ENCODE measurements at places on chromosomes 5 and 9.

- no peak for DNase-seq
Measured at GRCh38 chr5:10562201-10563109, 1.4 kb upstream of the ANKRD33B start.

GRCh38 chr5:55538661-55539060 is 3.9 kb upstream of the PLPP1 start:
- no peak for DNase-seq

DNA sequence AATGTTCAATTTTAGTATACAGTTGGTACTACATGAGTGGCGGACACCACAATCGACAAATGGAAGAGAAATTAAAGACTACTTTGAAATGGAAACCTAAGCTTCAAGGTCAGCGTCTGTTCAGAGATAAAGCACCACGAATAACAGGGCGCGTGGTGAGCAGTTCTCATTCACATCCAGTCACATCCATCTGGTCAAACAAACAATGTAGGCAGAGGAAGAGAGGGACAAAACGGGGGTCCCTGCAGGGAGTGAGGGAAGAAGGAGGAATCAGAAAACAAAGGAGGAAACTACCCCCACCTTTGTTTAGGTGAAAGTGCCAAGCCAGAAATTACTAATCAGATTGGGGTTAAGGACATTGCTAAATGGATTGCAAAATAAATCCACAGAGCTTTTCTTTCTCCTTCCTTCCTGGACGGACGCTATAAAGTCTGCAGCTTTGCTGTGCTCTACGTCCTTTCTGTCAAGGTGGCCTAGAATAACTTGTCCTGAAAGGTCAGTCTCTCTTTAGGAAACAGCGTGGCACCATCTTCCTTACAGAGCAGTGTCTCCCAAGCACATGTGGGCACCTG is 138.6 kb downstream of the ENTREP1 start:
- no peak for DNase-seq

DNA sequence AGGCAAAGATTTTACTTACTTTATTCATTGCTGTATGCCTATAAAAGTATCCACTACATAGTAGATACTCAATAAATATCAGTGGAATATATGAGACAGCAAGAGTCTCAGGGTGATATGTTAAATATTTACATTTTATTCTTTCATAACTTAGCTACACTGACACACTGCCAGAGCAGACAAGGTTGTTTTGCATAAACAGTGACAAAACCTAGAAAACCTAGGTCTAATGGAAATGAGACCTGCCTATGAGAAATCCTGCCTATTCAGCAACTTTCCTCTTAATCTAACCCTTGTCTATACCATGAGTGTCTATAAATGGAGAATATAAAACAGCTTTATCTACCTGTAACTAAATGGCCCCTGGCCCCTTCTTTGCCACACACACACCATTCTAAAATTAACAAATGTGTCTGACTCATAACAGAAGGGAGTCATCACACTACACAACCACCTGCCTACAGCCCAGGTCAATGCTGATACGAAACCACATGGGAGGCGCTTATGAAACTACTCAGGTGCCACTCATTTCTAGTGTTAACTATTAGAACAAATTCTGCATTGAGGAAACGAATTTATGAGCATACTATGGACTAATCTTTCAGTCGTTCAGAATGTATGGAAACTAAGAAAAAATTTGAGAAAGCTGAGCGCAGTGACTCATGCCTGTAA is 60.3 kb downstream of the UBAP2 start:
- DNase-seq = no peak

DNA sequence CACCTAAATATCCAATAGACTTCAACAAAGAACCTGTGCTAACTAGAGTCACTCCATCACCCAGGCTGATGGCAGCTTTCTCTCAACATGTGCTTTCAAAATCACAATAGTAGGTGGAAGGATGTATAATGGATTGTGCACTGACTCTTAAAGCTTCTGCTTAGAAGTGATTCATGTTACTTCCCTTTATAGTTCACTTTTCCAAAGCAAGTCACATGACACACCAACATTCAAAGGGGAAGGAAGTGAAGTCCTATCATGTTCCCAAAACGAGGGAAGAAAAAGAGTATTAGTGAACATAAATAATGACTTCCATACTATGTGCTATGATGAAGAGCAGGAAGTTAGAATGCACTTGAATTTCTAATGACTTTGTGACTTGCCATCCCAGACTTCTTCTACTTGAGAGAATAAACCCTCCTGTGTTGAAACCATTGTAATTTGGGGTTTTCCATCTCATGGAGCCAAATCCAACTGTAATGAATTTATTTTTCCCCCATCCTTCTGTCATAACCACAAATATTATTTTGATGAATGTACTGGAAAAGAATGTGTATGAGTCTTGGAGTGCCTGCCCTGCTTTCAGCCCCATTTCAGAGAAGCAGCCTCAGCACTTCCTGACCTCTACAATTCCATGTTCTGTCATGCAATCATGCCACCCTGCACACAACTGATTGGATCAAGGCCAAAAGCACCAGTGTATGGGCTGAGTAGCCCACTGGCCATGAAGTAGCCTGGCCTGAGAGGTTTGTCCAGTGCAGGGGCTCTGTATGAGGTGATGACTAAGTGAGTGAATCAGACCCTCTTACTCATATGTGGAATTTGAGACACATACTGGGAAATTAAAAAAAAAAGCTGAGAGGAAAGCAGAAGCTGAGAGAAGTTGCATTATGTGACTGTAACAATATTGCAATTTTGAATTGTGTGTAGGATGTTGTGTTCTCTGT is 525.9 kb upstream of the CLINT1 start:
- DNase-seq = no peak

- DNase-seq = no peak
Measured at GRCh38 chr5:174614500-174615135, 109.8 kb upstream of the MSX2 start.

- no peak for DNase-seq
Measured at GRCh38 chr9:4017749-4018491, 281.9 kb downstream of the GLIS3 start.

GRCh38 chr5:149745-150485 is 41.4 kb upstream of the LRRC14B start:
- DNase-seq = no peak

GRCh38 chr9:78860801-78861475 is 564.0 kb downstream of the PSAT1 start:
- no peak for DNase-seq

DNA sequence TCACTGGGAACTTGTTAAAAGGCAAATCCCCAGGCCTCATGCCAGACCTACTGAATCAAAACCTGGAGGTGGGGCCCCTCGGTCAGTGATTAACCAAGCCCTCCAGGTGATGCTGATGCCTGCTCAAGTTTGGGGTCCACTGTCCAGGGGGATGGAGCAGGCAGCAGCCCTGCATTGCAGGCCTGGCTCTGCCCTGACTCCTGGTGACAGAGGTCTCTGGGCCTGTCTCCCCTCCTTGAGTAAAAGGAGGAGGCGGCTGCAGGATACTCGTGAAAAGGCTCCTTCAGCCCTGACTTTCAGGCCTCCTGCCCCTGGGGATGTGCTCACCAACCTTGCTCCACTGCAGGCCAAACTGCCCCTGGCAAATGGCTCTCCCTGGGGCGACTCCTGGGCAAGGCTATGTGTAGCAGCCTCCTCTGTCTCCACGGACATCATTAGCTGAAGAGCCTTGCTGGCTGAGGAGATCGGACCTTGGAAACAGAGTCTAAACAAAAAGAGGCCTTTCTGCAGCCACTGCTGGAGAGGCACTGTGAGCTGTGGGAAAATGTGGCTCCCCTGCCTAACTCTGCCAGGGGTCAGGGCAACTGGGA is 134.8 kb upstream of the ALDH1B1 start:
- DNase-seq = no peak

- DNase-seq = no peak
Measured at GRCh38 chr5:127430627-127431026, 86.8 kb upstream of the PRRC1 start.

- DNase-seq = no peak
Measured at GRCh38 chr5:65512170-65512937, 30.6 kb upstream of the ADAMTS6 start.

GRCh38 chr5:61569353-61569752 is 237.3 kb downstream of the ZSWIM6 start:
- DNase-seq = no peak

GRCh38 chr9:96186591-96187011 is 115.4 kb downstream of the HSD17B3 start:
- no peak for DNase-seq

- DNase-seq = no peak
Measured at GRCh38 chr9:68898781-68899439, 115.0 kb downstream of the PRKACG start.

DNA sequence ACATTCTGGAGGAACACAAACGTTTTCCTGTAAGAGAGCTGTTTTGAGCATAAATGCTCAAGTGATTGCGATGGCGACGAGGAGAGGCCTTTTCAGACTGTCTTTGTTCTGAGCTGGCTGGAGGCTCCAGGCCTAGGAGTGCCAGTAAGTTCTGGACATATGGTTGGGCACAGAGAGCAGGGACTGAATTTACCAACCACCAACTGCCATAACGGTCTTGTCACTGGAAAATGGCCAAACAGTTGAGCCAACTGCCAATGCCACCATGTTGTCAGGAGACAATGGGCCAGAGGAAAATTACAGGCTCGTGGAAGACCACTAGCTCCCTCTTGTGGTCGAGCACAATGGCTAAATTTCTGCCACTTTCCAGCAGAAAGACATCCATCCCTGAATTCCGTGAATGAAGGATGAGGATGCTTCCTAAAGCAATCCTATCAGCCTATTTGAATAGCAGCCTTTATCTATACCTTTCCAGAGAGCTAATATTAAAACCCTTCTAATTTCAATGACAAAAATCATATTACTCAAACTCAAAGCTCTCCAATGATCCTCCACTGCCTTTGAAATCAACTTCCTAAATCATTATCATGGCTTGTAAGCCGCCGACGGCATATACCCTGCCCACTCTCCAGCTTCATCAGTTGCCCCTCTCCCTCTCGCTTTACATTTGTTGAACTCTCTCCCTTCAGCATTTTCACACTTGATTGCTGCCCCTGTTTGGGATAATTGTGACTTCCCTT is 66.9 kb upstream of the GLIS3 start:
- DNase-seq = no peak

DNA sequence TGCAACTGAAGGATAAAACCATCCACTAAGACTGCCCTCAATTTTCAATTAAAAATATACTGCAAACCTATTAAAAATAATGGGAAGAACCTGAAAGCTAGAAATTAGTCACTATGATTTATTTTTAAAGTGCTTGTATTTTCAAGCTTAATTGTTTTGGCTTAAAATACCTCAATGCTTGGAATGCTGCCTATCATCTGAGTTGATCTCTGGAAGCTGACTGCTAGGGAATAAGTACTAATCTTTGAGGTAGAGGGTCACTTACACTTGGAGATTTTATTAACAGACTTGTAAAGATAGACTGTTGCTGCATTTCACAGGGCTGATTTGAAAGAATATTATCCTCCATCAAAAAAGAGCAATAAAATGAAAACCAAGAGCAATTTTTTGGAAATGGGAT is 6.2 kb downstream of the PCSK1 start:
- no peak for DNase-seq
